Activated T-cell treated with anti-CD3 and anti-CD28 coated beads, Interleukin-2, amount 50 U/mL, for 4 hours (primary cell): ENCODE measurements at places on chromosomes 6 and 20. TPM values are rescaled to one million over a fixed set of nuclear protein-coding genes. Genes with fewer than 3 reads are reported as not detected.

DNA sequence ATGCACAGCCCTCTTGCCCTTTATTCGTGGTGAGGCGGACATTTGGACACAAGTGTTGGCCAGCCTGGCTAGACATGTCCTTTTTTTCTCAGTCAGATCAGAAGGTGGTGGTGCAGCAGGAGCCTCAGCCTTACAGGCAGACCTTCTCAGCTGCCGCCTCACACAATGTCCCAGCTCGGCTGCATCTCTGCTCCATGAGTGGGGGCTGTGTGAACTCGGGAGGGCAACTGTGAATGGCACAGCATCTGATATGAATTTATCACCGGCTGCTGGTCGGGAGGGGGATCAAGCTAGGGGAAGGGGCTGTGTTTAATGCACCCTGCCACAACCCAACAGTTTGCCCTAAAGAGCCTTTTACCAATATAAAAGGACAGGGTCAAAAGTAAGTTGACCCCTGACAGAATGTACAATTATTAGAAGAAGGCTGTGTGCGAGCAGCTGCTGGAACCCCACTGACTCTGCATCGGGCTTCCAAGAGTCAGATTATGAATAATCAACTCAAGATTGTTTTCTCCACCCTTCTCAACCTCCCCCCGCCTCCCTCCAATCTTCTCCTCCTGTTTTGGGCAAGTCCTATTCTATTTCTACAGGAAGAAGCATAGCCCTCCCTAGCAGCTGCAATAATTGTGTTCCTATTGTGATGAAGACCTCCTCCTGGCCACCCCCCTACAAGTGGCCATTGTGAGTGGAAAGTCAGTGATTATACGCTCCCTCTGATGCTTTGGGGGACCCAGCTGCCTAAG, 245.2 kb downstream of the PKHD1 start:
- no peak for DNase-seq

GRCh38 chr6:67199425-67199824, 1435.7 kb upstream of the ADGRB3 start:
- no peak for DNase-seq

- no peak for DNase-seq
Measured at GRCh38 chr6:15553031-15553430, 109.8 kb downstream of the DTNBP1 start.

- DNase-seq, result peak; percentile 59
Measured at GRCh38 chr6:38638941-38639497, 710 bp downstream of the BTBD9 start.

DNA sequence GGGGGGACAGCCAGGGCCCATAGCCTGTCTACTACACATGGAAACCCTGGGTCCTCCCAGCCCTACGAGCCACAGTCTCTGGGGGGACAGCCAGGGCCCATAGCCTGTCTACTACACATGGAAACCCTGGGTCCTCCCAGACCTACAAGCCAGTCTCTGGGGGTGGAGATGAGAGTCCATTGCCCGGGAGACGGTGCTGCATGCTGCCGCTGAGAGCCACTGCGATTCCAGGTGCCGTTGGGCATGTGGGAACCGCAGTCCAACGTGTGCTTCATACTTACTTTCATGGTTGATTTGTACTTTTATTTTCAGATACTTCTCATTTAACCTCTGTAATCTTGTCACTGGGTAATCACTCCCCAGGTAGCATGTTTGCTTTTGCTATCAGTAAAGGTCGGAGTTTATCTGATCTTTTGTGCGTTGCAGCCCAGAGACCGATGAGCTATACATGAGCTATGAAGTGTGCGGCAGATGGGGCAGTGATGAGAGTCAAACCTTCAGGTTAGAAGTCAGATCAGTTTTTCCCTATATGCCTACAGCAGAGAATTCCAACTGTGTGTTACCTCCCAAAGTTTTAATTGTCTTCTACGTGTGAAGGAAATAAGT, 58.2 kb downstream of the SMOC2 start:
- DNase-seq, result no peak

- DNase-seq, result no peak
Measured at GRCh38 chr6:35543459-35544193, 30.9 kb upstream of the TULP1 start.

DNA sequence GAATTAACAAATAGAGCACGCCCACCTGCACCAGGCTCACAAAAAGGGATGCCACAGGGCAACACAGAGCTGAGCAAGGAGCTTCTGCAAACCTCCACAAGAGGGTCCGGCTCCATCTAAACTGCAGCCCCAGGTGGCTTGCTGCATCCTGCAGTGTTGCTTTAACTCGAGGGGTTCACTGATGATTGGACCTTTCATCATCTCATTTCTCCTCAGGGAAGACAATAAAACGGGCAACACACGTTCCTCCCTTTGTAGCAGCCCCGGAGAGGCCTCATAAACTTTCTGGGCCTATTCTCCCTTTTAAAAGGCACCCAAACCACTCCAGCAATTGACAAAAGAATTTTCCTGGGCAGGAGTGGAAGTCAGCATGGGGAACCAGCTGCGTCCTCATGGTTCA, 161.5 kb upstream of the CDH4 start:
- DNase-seq, result no peak

GRCh38 chr6:133512410-133513016, 271.4 kb downstream of the EYA4 start:
- no peak for DNase-seq

GRCh38 chr20:4546786-4547185, 174.9 kb upstream of the PRND start:
- no peak for DNase-seq

GRCh38 chr6:119447921-119448320, 98.4 kb upstream of the MAN1A1 start:
- DNase-seq, result no peak

DNA sequence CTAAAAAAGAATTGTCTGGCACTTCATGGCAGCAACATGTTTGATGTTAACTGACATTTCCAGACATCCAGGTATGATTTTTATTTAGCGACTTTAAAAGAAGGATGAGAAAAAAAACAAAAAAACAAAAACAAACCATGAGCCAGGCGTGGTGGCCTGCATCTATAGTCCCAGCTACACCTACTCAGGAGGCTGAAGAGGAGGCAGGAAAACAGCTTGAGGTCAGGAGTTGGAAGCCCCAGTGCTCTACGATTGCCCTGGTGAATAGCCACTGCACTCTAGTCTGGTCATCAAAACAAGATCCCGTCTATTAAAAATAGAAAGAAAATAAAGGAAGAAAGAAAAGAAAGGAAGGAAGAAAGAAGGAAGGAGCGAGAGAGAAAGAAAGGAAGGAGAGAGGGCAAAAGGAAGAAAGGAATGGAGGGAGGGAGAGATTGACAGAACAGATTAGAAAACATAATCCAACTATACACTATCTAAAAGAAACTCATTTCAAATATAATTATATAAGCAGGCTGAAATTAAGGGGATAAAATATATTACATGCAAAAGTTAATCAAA, 141.6 kb downstream of the TRIM27 start:
- DNase-seq, result no peak

DNA sequence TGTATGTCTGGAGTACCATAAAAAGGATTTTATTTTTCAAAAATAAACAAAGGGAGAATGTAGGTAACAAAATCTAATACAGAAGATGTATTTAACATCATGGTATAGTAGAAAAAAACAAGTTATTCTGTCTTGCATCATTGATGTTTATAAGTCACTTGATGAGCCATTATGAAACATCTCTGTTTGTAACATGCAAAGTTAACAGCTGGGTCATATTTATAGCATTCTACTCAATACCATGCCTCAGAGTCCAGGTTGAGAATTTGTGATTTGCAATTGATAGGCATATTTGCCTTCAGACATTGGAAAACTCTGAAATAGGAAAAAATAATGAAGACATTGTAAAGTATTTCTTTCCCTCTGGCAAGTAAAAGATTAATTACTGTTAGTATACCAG, 52.3 kb upstream of the IL20RA start:
- DNase-seq, result no peak

DNA sequence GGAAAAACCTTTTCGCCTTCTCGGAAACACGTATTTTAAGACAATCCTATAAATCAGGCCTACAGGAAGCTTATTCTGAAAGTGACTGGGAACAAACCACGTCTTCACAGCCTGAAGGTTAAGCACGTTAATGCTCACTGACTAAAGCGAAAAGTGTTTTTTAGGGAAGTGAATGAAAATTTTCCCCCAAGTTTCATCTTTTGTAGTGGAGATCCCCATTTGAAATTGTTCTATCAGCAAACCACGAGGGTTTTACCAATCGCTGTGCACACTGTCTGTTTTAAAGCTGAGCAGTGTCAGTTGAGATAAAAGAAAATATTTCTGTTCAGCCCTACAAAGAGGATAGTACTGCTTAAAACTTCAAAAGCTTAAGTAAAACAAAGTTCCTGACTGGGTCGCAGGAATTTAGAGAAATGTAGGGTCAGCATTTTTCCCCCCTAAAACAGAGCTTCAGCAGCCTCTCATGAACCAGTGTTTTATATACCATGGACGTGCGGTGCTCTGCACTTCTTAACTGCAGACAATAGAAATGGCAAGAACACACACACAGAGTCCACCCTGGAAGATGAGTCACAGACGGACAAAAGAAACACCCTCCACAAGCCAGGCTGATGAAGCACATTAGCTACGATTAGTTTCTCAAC, 34.9 kb downstream of the SLC22A23 start:
- no peak for DNase-seq

- DNase-seq, result peak; percentile 37
Measured at GRCh38 chr6:2738373-2738979, 12.2 kb downstream of the MYLK4 start.

DNA sequence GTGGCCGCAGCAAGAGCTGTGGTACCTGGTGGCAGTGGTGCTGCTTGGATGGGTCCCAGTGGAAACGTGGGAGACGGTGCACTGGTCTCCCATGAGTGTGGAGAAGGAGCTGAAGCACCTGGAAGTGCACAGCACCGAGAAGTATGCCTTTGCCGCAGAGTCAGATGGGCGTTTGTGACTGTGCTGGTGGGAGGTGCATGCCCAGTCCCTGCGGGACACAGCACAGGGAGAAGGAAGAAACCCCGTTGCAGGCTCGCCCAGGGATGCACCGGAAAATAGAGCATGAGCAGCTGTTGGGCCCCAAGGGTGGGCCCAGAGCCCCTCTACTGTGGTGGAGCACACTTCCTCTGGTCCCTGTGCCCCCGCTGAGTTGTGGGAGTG, 19.3 kb upstream of the RGS17 start:
- no peak for DNase-seq

GRCh38 chr6:99338188-99338587, 11.3 kb downstream of the FAXC start:
- DNase-seq, result no peak

DNA sequence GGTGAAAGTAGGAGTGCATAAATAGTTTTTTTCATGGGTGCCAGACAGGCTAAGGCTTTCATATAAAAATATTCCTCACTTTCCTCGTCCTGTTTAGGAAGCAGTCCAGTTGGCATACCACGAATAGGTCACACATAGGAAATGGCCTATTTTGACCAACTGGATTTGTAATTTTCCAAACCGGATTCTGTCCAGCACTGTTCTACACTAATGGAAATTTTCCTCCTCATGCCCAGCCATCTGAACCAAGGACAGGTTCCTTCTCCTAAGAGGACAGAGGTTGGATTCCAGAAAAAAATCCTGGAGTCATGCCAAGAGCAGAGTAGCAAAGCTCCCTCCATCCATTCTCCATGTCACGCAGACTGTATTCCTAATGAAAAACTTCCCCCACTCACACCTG, 43.1 kb downstream of the PANK2 start:
- DNase-seq, result no peak

- no peak for DNase-seq
Measured at GRCh38 chr20:58229198-58229798, 845 bp upstream of the ANKRD60 start.

DNA sequence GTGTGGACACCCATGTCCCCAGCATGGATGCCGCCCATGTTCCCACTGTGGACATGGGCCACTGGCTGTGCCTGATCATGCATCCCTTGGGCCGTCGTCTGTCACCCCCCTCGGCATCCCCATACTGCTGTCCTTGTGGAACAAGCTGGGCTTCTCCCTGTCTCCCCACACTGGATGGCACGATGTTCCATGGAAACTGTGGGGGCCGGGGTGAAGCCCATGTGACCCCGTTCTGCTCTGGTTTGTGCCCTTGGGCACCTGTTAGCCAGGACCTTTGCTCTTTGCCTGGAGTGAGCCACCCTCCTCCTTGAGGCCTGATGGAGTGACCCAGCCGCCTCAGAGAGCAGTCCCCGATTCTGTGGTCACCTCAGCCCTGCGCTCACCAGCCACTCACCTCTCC, 7.6 kb upstream of the FRMD1 start:
- DNase-seq, result no peak

DNA sequence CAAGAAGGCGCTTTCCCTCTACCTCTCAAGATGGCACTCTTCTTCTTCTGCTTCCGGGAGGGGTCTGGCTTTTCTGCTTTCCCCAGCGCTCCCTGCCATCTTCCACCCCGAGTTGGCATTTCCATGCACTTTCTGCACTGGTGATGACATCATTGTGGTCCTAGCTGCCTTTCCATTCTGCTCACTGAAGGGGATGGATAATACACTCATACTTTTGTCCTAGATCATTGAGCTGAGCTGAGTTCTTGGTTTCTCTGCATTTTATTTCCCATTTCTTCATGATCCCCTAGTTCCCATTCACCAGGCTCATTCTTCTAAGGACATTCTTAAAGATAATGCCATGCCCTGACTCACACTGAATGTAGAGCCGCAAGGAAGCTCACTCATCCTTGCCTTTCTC, 96.7 kb downstream of the EDN1 start:
- DNase-seq, result no peak

GRCh38 chr6:45970326-45970725, 45.3 kb downstream of the CLIC5 start:
- DNase-seq, result no peak

GRCh38 chr6:137711972-137712371, 155.1 kb upstream of the TNFAIP3 start:
- DNase-seq, result no peak

The GRIK2 gene
- total RNA-seq, result not detected

The TINAG gene
- not detected for total RNA-seq

The TRAPPC3L gene
- total RNA-seq, result not detected

The PROKR2 gene
- not detected for total RNA-seq

The SUPT3H gene
- total RNA-seq, result 15.7 TPM

The LKAAEAR1 gene
- 0.47 TPM for total RNA-seq

The TRIM15 gene
- total RNA-seq, result not detected

The C20orf202 gene
- total RNA-seq, result not detected

The NKX2-4 gene
- not detected for total RNA-seq

The TREML2 gene
- 0.91 TPM for total RNA-seq

The ATP6V1G2 gene
- total RNA-seq, result 0.58 TPM

The SYCP2L gene
- total RNA-seq, result not detected

The C20orf96 gene
- total RNA-seq, result 2.1 TPM

The CENPB gene
- total RNA-seq, result 77.9 TPM

The BPIFA1 gene
- not detected for total RNA-seq

The PSORS1C2 gene
- not detected for total RNA-seq
